ENCODE measurements at places on chromosomes 7 and 10. TPM values are rescaled to one million over a fixed set of nuclear protein-coding genes. Genes with fewer than 3 reads are reported as not detected.

TMEM273 gene
- total RNA-seq, result 9.5 TPM

DNA sequence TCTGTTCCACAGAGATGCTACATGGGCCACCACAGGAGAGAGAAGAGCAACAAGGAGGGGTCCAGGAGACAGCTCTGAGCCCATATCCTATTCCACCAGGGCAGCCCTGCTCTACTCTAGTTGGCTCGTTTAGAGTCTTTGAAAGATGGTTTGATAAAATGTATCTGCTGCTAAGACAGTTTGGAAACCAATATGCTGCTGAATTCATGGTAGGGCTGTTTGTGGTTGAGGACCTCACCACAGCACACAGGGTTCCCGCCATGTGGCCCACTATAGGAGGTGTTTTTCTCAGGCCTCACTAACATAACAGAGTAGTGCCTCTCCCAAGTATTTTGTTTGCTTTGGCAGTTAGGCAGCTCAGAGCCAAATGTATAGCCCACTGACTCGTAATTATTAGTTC lies 35.8 kb upstream of the ZC3HAV1L start:
- no peak overlapping the region for H3K27ac ChIP-seq
- DNase-seq, result no peak
- H3K36me3 ChIP-seq, result peaks cover 19% of the 10 kb centered on the region
- no peak overlapping the region for H3K4me3 ChIP-seq

COPG2 gene
- total RNA-seq, result 4.9 TPM

FBXW4 gene
- 54.1 TPM for total RNA-seq

- H3K27me3 ChIP-seq, result peaks cover 2% of the 10 kb centered on the region
- H3K27ac ChIP-seq, result no peak overlapping the region
- no peaks in the 10 kb centered on the region for H3K36me3 ChIP-seq
- no peak overlapping the region for H3K4me3 ChIP-seq
- no peak for DNase-seq
- peaks cover 9% of the 10 kb centered on the region for H3K4me1 ChIP-seq
These were observed 1.8 kb upstream of the IKZF1 start for GRCh38 chr7:50302486-50303334.

ATG9B gene
- total RNA-seq, result not detected

- peaks cover 7% of the 10 kb centered on the region for H3K4me1 ChIP-seq
- no peaks in the 10 kb centered on the region for H3K36me3 ChIP-seq
- H3K27me3 ChIP-seq, result no peaks in the 10 kb centered on the region
- no peak overlapping the region for H3K4me3 ChIP-seq
- H3K27ac ChIP-seq, result no peak overlapping the region
- DNase-seq, result no peak
These were observed 545.5 kb upstream of the FOXK1 start for GRCh38 chr7:4136501-4137110.

- H3K36me3 ChIP-seq, result no peaks in the 10 kb centered on the region
- no peak within 1 kb of the TSS for H3K27ac ChIP-seq
These were observed at the start of gene GRM3 for GRCh38 chr7:86643561-86644281. Gene GRM3, plus strand, starts transcription at chr7:86643909. Its CDS starts 121,237 bp downstream, at chr7:86765146.

GRCh38 chr7:47678641-47679380 lies 96.9 kb upstream of the TNS3 start:
- H3K4me1 ChIP-seq, result no peaks in the 10 kb centered on the region
- H3K36me3 ChIP-seq, result no peaks in the 10 kb centered on the region
- no peak for DNase-seq
- no peak overlapping the region for H3K4me3 ChIP-seq
- no peaks in the 10 kb centered on the region for H3K27me3 ChIP-seq

DNA sequence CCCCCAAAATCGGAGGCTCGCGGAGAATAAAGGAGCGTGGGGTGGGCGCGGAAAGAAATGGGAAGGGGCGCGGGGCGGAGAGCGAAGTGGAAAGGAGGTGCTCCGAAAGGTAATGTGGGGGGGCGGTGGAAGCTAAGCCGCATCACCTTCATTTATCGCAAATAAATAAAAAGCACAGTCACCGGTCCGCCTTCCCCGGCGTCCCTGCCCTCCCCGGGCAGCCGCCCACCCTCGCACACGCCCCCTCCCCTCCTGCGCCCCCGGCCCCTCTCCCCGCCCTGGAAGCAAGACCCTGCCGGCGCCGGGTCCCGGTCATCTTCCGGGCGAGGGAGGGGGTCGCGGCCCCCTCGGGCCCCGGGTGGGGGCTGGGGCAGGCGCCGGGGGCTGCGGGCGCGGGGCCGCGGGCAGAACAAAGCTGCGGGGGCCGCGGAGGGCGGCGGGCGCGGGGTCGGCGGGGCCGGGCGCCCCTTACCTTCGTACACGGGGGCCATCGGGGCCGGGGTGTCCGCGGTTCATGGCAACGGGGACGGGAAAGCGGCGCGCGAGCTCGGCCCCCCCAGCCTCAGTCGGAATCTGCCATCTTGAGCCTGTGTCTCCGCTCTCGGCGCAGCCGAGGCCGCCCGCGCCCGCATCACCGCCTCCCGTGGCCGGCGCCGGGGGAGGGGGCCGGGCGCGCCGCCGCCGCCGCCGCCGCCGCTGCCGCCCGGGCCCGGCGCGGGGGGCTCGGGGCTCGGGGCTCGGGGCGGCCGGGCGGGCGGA lies 486 bp downstream of the HIPK2 start:
- peak overlapping the region; percentile 95 for H3K27ac ChIP-seq
- DNase-seq, result no peak
- H3K36me3 ChIP-seq, result no peaks in the 10 kb centered on the region
- H3K27me3 ChIP-seq, result no peaks in the 10 kb centered on the region

DNA sequence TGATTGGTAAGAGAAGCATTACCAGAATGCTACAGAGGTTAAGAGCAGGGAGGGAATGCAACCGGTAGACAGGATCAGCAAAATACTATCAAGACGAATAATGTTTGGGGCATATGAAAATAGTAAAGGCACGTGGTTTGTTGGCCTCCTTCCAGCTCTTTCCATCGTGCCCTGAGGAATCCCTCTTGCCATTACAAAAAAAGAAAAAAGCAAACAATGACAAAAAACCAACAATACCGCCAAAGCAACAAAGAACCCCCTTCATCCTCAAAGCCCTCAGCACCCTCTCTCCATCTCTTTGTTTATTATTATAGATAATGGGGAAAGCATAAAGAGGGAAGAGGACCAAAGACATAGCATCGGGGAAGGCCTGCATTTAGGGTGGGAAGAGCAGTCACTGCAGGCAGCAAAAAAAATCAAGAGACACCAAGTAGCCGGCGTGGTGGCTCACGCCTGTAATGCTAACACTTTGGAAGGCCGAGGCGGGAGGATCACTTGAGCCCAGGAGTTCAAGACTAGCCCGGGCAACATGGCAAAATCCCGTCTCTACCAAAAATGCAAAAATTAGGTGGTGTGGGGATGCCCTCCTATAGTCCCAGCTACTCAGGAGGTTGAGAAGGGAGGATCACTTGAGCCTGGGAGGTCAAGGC lies 78.0 kb downstream of the HIP1 start:
- no peaks in the 10 kb centered on the region for H3K27me3 ChIP-seq
- H3K4me3 ChIP-seq, result no peak overlapping the region
- no peaks in the 10 kb centered on the region for H3K36me3 ChIP-seq
- H3K4me1 ChIP-seq, result no peaks in the 10 kb centered on the region

DNA sequence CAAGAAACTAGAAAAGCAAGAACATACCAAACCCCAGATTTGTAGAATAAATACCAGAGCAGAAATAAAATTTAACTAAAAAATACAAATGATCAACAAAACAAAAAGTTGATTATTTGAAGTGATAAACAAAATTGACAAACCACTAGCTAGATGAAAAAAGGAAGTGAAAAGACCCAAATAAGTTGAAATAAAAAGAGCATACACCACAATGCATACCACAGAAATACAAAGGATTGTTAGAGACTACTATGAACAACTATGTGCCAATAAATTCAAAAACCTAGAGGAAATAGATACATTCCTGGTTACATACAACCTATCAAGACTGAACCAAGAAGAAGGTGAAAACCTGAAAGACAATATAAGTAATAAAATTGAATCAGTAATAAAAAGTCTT lies 333.4 kb downstream of the SH2D4B start:
- H3K36me3 ChIP-seq, result no peaks in the 10 kb centered on the region
- H3K27me3 ChIP-seq, result no peaks in the 10 kb centered on the region

GRCh38 chr7:47247132-47247531 lies 334.8 kb downstream of the TNS3 start:
- H3K4me3 ChIP-seq, result no peak overlapping the region
- H3K4me1 ChIP-seq, result no peaks in the 10 kb centered on the region
- no peaks in the 10 kb centered on the region for H3K36me3 ChIP-seq
- DNase-seq, result no peak
- no peak overlapping the region for H3K27ac ChIP-seq

DNA sequence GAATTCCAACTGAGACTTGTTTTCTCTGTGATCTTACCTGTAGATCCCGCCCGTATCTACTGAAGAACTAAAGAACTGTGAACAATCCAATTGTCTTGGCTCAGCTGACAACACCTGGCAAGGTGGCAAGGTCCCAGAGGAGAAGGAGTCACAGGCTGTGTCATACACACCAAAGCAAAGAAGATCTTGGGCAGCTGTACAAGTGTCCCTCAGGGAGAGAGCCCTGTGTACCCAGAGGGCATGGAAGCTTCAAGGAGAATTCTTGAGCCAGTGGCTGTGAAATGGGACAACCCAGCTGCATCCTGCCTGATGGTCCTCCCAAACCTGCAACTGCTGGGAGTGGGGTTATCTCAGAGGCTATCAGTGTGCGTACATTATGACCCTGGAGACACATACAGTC lies 46.7 kb upstream of the TECTB start:
- H3K27ac ChIP-seq, result no peak overlapping the region
- H3K4me1 ChIP-seq, result peaks cover under 1% of the 10 kb centered on the region
- H3K36me3 ChIP-seq, result no peaks in the 10 kb centered on the region
- no peak overlapping the region for H3K4me3 ChIP-seq

GRCh38 chr10:124592736-124593430 lies 131.3 kb downstream of the LHPP start:
- DNase-seq, result no peak
- H3K27ac ChIP-seq, result no peak overlapping the region
- no peaks in the 10 kb centered on the region for H3K27me3 ChIP-seq

DNA sequence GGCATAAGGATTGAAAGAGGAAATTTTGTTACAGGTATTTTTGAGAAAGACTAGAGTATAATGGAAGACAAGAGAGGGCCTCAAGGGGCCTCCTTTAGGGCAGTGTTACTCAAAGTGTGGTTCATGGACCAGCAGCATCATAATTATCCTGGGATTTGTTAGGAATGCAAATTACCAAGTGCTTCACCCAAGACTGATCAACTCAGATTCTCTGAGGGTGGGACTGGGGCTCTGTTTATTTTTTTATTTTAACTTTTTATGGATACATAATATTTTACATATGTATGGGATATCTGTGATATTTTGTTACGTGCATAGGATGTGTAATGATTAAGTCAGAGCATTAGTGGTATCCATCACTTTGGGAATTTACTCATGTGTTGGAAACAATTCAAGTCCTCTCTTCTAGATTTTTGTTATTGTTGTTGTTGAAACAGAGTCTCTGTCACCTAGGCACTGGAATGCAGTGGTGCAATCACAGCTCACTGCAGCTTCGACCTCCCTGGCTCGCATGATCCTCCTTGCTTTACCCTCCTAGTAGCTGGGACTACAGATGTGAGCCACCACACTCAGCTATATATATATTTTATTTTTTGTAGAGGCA lies 2.2 kb upstream of the KCTD7 start:
- H3K4me1 ChIP-seq, result peaks cover 8% of the 10 kb centered on the region
- H3K36me3 ChIP-seq, result no peaks in the 10 kb centered on the region
- H3K27me3 ChIP-seq, result no peaks in the 10 kb centered on the region
- no peak overlapping the region for H3K27ac ChIP-seq

GRCh38 chr7:151062399-151063211 lies 3.2 kb downstream of the SLC4A2 start:
- H3K4me3 ChIP-seq, result peak overlapping the region; percentile 29
- H3K36me3 ChIP-seq, result peaks cover 22% of the 10 kb centered on the region
- H3K27me3 ChIP-seq, result no peaks in the 10 kb centered on the region
- peak; percentile 77 for DNase-seq
- peaks cover 31% of the 10 kb centered on the region for H3K4me1 ChIP-seq

DNA sequence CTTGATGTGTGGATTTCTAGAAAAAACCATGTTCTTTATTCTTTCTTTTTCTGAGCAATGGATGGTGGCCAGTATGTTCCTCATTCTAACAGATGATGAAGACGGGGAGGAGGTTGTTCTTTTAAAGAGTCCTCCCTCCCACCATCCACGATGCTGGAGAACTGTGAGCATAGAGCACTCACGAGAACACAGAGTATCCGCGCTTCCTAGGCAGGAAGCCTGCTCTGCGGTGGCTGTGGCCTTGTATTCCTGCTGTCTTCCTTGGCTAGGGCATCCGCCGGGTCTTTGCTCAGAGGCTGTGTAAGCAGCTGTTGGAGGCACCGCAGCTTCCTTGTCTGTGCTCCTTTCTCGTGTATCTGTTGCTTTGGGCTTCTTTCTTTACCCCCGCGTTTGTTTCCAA lies 214.2 kb downstream of the CCDC3 start:
- H3K27ac ChIP-seq, result no peak overlapping the region
- DNase-seq, result no peak
- peaks cover 1% of the 10 kb centered on the region for H3K36me3 ChIP-seq
- no peaks in the 10 kb centered on the region for H3K4me1 ChIP-seq

CRTAC1 gene
- 0.14 TPM for total RNA-seq

MRPL32 gene
- 42.1 TPM for total RNA-seq

GRCh38 chr10:79392506-79393176 lies 45.4 kb downstream of the PPIF start:
- no peaks in the 10 kb centered on the region for H3K27me3 ChIP-seq
- H3K4me3 ChIP-seq, result no peak overlapping the region
- no peak for DNase-seq
- H3K36me3 ChIP-seq, result peaks cover 12% of the 10 kb centered on the region
- peaks cover 53% of the 10 kb centered on the region for H3K4me1 ChIP-seq

RRP12 gene
- 6.1 TPM for total RNA-seq

DNA sequence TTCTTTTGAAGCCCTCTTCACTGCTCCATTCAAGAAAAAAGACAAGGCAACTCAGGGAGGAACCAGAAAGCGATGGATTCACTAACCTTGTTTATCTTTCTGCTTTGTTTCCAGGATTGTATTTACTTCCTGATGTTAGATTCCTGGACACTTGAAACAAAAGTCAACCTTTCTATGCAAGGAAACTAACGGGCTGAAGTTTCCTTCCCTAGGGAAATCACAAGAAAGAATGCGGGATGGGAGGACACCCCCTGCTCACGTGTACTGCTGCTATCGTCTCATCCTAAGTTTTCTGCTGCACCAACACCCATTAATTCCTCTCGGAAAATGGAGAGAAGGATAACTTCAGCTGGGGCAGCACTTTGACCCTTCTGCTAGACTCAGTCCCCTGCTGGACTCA lies 50.3 kb downstream of the ELMO1 start:
- no peaks in the 10 kb centered on the region for H3K36me3 ChIP-seq
- no peak for DNase-seq
- peaks cover 2% of the 10 kb centered on the region for H3K4me1 ChIP-seq
- no peak overlapping the region for H3K27ac ChIP-seq
- no peaks in the 10 kb centered on the region for H3K27me3 ChIP-seq

FAM13C gene
- total RNA-seq, result 2.2 TPM

GRCh38 chr7:112266595-112267270 lies 60.2 kb downstream of the ZNF277 start:
- no peak overlapping the region for H3K27ac ChIP-seq
- no peak overlapping the region for H3K4me3 ChIP-seq
- H3K27me3 ChIP-seq, result no peaks in the 10 kb centered on the region
- no peaks in the 10 kb centered on the region for H3K36me3 ChIP-seq
- peaks cover 5% of the 10 kb centered on the region for H3K4me1 ChIP-seq

GRCh38 chr10:65847436-65848230 lies 1078.2 kb upstream of the LRRTM3 start:
- H3K27me3 ChIP-seq, result no peaks in the 10 kb centered on the region
- no peak for DNase-seq
- H3K4me3 ChIP-seq, result no peak overlapping the region
- H3K36me3 ChIP-seq, result no peaks in the 10 kb centered on the region
